Stimulated activated CD4-positive, alpha-beta T cell treated with anti-CD3 and anti-CD28 coated beads, Interleukin-4, amount 100 ng/mL, for 1 hour (primary cell): ENCODE measurements at places on chromosomes 12 and 14.
A peak's percentile ranks its signal among the peaks of the same experiment; 100 is the strongest.

GRCh38 chr14:104714681-104715080 lies 9.3 kb upstream of the ADSS1 start:
- DNase-seq, result no peak

DNA sequence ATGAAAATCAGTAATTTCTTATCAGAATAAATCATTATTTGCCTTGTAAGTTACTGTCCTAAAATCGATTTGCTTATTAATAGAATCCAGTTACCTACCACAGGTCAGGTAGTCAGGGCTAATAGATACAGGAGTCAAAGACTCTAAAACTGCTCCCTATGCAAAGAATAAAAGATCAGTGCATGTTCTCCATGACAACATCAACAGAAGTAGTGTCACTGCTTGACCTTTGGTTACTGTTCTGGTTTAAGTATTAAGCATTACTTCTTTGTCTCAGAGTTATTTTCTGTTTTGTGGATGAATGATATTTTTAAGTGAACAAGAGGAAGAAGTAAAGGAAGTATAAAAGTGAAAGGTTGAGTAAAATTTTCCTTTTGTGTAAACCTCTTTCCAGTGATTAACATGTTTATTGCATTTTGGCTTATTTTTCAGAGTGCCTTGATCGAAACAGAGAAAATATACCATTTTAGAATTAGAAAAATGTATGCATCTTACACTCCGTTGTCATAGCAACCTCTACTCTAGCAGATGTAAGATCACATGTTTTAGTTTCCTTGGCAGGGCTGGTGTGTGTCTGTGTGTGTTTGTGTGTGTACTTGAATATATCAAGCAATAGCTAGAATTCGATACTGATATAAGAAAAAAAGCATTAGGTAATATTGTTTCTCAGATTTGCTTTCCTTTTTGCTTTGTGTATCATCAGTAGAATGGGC lies 44.7 kb downstream of the ABCD2 start:
- no peak for DNase-seq

GRCh38 chr14:64760146-64760755 lies 56.0 kb downstream of the PLEKHG3 start:
- peak; percentile 62 for DNase-seq

GRCh38 chr14:34219661-34220377 lies 242.2 kb downstream of the SPTSSA start:
- DNase-seq, result no peak

- no peak for DNase-seq
These were observed 102.1 kb upstream of the PMCH start for GRCh38 chr12:102299731-102300130.

DNA sequence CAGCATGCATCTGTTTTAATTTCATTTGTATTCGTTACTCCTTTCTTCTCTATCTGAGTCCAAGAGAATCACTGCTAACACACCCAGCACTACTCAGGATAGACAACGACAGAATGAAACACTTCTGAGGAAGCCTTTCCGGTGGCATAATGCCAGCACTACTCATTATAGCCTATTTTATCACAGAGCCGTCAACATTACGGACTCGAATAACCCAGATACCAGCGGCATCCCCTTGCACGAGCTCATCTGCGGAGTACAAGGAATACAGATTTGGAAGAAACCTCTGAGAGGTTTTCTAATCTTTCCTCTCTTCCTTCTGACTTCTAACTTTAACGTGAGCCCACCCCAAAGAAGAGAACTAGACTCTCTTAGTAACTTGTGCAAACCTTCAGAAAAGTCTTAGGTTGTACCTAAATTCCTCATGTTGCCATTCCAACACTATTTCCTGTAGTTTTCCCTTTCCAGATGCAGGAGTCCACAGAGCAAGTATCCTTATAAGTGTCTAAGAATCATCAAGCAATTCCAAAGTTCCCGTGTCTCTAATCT lies 248.1 kb downstream of the APAF1 start:
- DNase-seq, result no peak

DNA sequence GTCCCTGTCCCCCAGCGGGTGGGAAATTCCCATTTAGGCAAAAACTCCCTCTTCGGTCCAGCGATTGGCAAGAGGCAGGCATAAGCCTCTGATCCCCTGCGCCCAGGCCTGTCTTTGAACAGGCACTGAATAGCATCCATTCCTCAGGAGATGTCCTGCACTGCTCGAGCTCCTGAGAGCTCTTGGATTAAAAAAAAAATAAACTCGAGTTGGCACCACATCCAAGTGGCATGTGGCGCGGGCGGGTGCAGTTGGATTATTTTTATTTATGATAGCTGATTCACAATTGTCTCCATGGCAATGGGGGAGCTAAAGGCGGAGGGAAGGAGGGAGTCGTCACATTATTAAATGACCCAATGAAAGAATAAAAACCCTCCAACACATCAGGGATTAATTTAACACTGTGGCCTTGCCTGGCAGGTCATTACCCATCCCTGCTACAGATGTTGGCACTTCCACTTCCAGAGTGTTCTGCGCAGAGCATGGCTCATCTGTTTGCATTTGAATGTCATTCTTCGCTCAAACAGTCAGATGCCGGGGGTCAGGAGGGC lies 207.2 kb downstream of the AACS start:
- no peak for DNase-seq

DNA sequence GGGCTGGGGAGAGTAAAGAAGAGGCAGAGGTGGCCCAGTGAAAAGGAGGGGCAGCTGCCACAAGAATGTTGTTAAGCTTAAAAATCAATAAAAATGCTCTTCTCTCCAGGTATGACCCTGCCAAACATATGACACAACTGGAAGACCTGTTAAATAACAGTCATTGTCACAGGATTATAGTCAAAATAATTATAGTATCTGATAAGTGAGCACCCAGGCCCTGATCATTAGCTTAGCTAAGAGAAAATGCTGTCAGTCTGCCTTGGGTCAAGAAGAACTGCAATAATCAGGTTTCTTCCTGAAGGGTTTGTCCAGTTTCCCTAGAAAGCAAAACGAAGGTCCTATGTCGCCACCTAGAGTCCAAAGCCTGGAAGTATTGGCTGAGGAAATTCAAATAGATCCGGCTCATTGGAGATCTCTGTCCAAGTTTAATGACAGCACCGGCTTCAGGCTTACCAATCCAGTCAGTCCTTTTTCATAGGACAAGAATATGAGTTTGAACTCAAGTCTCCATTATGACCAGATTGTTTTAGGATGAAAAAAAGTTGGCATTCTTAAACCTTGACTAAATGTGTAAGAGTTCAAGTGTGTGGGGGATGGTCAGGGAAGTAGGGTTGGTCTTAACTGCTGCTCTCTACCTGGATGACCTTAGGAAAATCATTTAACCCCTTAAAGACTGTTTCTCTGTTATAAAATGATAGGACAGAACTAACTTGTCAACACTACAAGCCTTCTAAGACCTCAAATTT lies 22.5 kb upstream of the NKX2-8 start:
- no peak for DNase-seq

GRCh38 chr14:85535321-85535720 lies 5.4 kb downstream of the FLRT2 start:
- DNase-seq, result no peak

GRCh38 chr12:57515934-57516541 lies 4.3 kb downstream of the DDIT3 start:
- DNase-seq, result no peak

DNA sequence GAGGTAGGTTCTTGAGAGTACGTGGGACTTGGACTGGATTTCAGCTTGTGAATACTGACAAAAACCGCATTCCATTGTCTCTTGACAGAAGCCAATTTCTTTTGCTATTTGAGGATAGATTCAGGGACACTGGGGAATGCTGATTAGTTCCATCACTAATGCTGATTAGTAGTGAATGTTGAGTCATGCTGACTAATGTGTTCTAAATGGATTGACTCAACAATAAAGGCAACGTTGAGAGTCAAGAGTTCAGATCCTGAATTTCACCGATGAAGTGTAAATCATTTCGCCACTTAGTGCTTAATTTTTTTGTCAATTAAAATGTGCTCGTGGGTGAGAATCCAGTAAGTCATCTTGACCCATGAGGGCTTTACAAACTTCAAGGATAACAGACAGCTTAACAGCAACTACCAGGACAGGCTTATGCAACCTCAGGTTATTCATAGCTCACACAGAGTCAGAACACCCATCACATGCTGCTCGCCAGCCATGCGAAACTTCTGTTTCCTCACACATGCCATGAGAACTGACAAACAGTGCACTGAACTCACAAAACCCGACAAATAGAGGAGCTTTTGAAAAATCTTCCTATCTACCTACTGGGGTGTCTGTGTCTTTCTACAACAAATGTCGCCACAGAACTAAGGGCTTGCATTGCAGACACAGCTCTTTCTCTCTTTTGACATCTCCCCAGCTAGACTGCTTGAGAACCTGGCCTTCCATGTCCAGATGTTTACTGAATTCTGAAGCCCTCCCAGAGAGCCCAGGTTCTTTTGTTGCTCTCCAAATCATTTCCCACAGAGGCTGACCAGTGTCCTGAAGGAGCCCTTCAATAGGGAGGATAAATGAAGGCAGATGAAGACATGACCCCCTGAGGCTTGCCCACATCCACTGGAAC lies 316.4 kb downstream of the ZFP36L1 start:
- no peak for DNase-seq

GRCh38 chr14:58535044-58535443 lies 102.7 kb upstream of the DACT1 start:
- DNase-seq, result no peak

- no peak for DNase-seq
These were observed 120.0 kb downstream of the SCARB1 start for GRCh38 chr12:124743479-124744272.
